Left renal cortex interstitium (tissue), 4 donors: ENCODE measurements at places on chromosomes 4 and X.

DNA sequence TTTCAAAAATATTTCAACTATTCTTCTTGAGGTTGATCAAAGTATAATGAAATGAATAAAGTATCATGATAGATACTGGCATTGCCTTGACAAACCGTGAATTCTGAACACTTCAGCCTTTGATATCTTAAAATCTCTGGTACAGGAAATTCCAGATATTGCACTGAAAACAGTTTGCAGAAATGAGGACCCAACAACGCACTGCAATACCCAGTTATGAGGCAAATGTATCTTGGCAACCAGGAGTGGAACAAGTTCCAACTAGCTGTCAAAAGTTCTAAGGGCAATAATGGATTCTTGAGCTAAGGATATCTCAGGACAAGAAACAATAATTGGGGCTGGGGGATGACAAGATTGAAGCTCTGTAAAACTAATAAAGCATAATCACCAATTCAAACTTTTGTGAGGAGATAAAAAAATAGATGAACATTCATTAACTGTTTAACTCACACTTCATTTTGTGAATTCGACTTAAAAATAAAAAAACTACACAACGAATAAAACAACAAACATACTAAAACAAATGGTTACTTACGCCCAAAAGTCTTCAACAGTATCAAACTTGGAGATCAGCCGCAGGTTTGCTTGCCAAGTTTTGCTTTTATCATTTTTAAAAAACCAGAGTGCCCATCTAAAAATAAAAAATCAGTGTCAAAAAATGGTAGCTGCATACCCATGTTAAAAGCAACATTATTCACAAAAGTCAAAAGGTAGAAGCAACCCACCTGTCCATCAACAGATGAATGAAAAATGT lies 38.1 kb downstream of the EIF4E start:
- no peak for DNase-seq

- DNase-seq = no peak
Measured at GRCh38 chrX:14508025-14508690, 21.2 kb upstream of the GLRA2 start.

- no peak for DNase-seq
Measured at GRCh38 chr4:59161249-59161648, 2038.9 kb upstream of the ADGRL3 start.

GRCh38 chr4:130183766-130184165 lies 1087.8 kb downstream of the C4orf33 start:
- no peak for DNase-seq

DNA sequence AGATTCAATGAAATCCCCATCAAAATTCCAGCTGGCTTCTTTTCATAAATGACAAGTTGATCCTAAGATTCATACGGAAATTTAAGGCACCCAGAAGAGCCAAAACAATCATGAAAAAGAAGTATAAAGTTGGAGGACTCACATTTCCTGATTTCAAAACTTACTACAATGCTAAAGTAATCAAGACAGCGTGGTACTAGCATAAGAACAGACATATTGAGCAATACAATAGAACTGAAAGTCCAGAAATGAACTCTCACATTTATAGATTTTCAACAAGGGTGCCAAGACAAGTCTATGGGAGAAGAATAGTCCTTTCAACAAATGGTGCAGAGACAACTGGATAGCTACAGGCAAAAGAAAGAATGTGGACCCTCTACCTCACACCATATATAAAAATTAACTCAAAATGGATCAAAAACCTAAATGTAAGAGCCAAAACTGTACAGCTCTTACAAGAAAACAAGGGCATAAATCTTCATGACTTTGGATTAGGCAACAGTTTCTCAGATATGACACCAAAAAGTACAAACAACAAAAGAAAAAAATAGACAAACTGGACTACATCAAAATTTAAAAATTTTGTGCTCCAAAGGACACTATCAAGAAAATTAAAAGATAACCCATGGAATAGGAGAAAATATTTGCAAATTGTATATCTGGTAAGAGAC lies 28.5 kb downstream of the SASH3 start:
- no peak for DNase-seq

DNA sequence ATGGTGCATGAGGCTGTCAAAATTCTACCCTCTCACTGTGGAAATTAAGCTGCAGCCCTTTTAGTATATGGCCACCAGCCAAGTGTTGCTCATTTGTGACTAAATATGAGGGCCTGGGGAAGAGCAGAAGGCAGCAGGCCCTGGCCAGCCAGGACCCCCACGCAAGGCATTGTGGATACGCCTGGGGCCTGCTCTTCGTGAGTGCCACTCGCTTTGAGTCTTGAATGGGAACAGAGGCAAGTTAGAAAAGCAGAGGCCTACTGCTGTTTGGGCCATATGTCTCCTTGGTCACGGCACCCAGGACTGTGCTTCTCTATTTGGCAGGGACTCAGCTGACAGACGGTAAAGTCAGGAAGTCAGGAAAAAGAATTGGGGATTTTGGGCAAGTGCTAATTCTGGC lies 10.9 kb downstream of the RTL5 start:
- no peak for DNase-seq
